ENCODE measurements at places on chromosomes 6 and 20.

GRCh38 chr6:28107506-28107905 lies 16.9 kb upstream of the ZSCAN16 start:
- no peak for DNase-seq

DNA sequence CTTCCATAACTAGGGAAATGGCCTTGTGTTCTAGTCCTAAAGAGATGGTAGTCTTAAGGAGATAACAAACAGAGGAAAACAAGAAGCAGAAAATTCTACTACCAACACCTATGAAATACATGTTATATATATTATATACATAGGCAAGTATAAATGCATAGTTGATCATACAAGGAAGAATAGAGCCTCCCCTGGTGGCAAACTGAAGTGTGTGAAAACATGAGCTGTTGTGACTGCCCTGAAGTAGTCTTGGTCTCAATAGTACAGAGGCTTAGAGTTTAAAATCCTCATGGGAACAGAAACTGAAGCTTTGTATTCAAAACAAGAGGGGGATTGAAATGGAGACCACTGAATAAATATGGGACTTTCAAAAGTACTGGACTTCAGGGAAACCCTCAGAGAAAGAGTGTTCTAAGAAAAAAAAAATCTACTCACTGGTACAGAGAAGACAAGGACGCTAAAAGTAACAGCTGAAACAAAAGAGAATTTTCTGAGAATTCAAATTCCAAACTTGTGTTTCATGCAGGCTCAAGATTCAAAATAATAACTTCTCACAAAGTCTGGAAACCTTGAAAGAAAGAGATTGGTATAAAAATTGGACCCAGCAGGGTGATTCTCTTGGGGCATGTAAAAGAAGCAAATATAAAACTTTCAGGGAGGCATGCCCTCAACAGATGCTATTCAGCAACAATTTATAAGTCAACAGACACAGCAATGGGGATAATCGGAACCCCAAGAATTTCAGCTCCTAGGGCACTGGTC lies 59.7 kb upstream of the SAMD3 start:
- DNase-seq, result peak; percentile 18

GRCh38 chr6:93678841-93679454 lies 259.6 kb upstream of the EPHA7 start:
- DNase-seq, result no peak

- DNase-seq, result peak; percentile 89
Observed at GRCh38 chr6:31356946-31357466, at the start of gene HLA-B. Gene HLA-B, minus strand, starts transcription at chr6:31357179. Its CDS starts 21 bp downstream, at chr6:31357158.

DNA sequence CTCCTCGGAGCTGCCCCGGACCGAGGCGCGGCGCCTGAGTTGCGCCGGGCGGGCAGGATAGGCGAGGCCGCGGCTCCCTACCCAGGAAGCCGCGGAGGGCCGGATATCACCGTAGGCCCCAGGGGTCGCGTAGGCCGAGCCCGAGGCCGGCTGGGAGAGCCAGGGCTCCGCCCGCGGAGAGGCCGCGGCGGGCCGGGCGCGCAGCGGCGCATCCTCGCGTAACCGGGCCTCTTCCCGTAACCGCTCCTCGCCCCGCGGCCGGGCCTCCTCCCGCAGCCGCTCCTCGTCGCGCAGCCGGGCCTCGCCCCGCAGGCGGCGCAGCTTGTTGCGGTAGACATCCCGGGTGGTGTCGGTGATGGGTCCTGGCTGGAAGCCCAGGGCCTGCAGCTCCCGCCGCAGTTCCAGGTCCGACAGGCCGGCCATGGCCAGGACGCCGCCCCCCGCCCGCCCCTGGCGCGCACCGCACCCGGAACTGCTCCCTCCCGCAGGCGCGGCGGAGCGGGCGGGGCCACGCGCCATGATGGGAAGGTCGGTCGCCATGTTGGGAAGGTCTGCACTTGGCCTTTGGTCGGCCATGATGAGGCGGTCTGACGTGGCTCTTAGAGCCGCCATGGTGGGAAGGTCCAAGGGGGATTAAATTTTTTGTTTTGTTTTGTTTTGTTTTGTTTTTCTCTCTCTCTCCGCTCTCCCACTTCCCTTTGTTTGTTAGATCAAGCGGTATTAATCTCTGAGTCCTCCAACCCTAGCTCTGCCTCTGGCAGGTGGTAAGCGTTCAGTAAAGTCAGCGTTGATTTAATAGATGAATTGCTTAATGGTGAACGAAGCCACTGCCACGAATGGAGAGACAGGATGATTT lies at the start of gene LEMD2:
TSS of gene LEMD2 (minus strand) at position 437 of the 856 bp plus-strand sequence. CDS start at position 423, 14 bp downstream.
- peak; percentile 93 for DNase-seq

DNA sequence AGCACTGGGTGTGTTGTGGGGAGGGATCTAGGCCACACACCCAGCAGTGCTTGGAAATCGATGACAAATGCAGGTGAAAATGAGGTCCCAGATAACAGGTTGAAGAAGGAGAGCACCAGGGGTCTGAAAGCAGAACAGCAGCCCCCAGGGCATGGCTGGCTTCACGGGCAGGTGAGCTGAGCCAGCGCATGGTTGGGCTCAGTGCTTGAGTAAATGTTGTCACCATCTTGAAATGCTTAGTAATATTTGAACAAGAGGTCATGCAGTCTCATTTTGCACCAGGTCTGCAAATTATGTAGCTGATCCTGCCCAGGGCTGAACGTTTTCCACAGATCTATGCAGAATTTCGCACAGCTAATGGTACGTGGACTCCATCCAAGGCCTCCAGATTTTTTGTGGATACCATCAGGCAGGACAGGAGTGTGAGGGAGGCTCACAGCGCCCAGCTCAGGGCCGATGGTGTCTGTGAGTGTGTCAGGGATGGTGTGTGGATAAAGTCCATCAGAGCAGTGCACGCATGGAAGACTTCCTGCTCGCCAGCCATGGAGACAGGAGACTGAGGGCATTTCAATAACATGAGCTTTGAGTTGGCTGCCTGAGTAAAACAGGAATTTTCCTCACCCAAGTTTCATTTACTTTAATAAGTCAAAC lies 53.1 kb upstream of the SNX9 start:
- peak; percentile 35 for DNase-seq

DNA sequence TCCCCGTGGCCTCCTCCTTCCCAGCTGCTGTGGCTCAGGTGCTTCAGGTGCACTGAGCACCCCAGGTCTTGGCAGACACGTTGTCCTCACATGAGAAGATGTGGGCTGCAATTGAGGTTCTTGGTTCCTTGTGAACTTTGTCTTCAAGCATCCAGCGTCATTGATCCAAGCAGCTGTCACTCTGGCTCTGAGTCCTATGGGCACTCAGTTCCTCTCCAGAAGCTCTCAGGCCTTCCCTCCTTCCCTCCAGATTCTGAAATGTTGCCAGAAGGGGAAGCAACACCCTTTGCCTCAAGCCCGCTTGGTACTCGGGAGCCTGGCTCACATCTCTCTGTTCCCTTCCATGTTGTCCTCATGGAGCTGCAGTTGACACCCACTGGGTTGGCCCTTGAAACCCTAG lies 8.4 kb upstream of the MRGBP start:
- no peak for DNase-seq

DNA sequence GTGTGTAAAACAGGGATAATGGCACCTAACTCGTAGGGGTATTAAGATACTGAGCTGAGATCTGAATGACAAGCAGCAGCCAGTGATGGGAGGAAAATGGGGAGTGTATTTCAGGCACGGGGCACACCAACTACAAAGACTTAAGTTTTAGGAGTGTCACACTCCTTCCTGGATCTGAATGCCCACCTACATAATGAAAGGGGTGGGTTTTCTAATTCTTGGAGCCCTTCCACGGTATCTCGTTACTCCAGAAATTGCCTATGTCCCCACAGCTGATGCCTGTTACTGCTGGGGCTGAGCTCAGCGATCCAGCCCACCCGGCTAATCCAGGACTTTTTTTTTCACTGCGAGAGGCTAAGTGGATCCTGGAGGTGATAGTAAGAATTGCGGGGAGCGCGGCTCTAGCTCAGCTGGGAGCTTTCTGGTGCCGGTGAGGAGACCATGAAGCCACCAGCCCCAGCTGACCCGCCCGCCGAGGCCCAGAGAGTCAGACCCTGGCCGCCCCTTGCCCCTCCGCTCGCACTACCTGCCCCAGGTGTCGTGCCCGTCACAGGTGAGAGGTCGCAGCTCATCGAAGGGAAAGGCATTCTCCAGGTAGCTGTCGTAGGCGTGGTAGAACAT lies 727 bp downstream of the EDEM2 start:
- DNase-seq, result peak; percentile 35

- peak; percentile 56 for DNase-seq
Observed at GRCh38 chr6:85677234-85677956, 34.7 kb upstream of the SYNCRIP start.

DNA sequence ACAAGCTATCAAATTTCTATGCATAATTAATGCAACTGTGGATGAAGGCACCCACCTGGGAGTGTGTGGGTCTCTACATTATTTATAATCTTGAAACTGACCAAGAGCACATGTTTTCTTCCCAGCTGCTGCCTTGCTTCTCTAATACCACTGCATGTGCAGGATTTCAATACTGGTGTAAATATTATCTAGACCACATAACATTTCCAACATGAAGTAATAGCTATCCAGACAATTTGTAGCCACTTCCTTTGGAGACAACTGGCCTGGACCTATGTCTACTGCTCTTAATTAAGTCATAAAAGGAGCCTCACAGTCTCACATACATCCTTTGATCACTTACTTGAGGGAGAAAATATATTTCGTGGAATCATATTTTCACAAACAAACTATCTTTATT lies 180.7 kb downstream of the HIVEP2 start:
- DNase-seq, result peak; percentile 31

DNA sequence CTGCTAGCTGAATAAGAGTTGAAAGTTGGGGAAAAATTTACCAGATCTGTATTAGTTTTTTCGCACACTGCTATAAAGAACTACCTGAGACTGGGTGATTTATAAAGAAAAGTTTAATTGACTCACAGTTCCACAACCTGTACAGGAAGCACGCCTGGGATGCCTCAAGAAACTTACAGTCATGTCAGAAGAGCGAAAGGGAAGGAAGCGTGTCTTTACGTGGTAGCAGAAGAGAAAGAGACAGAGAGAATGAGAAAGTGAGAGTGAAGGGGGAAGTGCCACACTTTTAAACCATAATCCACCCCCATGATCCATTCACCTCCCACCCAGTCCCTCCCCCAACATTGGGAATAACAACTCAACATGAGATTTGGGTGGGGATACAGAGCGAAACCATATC lies 79.6 kb downstream of the KHDC1L start:
- no peak for DNase-seq

DNA sequence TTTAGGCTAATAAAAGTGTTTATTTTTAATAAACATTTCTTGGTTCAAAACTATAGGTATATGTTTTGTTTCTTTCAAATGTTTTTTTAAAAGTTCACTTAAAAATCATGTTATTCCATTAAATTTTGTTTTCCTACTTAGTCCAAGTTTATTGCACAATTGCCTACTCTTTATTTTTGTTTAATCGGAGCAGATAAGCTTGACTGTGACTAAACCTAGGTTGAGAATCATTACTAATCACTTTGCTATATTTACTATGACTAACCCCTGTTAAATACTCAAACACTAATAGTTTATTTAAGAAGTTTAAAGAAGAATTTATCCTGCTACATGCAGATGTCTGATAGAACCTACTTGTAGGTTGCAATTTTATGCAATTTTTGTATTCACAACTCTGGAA lies 18.8 kb downstream of the MAP3K4 start:
- peak; percentile 71 for DNase-seq

- peak; percentile 13 for DNase-seq
Observed at GRCh38 chr6:127686084-127686483, 109.1 kb downstream of the C6orf58 start.

DNA sequence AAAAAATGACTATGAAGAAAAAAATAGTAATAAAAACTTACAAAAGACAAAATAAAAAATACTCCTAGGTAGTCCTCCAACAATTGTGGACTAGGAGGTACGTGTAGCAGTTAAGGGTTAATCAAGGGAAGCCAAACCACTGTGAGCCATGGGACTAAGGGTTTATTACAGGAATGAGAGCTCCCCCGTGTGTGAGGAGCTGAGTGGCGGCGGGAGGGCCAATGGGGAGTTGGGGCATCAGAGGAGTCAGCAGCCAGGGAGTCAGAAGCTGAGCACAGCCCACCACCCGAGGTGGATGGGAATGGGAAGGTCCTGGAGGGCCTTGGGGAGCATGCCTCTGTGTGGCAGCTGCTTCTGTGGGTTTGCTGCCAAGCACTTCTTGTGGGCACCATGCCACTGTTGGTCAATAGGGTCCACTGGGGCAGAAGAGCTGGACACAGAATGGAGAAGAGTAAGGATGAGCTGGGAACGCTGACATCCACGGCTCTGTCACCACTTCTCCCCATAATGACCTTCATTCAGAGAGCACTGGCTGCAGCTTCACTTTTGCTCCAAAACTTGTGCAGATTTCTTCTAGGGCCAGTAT lies 373.3 kb downstream of the CDKAL1 start:
- no peak for DNase-seq

DNA sequence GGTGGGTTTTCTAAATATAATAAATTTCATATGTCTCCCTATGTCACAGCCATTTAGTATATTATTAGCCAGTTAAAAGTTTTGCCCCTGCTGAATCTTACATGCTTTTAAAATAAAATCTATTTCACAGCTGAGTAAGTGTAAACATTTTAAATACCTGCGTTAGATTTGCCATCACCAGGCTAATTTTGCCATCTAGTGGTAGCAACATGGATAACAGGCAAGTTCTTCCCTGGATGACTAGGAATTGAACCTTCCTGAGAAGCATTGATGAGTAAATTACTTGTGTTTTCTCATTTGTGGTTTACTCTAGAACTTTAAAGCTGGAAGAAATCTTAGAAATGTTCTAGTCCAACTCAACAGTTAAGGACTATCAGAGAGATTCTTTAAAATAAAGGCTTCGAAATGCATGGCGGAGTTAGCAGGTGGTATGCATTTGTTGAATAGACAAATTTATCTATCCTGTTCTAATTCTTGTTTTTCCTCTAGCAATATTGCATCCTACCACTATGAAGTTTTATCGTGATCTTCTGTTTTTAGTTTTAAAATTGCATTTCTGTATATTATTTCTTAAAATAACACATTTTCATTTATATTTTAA lies 2.6 kb downstream of the PRSS35 start:
- peak; percentile 60 for DNase-seq

DNA sequence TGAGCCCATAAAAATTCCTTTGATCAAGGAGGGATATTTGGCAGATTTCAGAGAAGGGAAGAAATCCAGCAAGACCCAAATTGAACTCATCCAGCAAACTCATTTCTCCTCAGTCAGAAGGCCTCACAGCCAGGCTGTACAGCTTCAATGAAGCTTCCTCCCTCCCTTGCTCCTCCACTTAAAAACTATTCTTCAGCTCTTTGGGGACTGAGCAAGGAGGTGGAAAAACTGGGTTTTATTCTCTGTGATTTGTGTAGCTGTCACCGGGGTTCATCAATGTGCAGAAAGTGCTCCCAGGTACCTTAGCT lies 158.7 kb upstream of the ZNF184 start:
- no peak for DNase-seq

- no peak for DNase-seq
Observed at GRCh38 chr6:34063651-34064050, 82.2 kb downstream of the GRM4 start.
